ENCODE measurements at places on chromosomes 6 and 20. TPM values are rescaled to one million over a fixed set of nuclear protein-coding genes. Genes with fewer than 3 reads are reported as not detected.

CST7 gene
- polyA plus RNA-seq: 1.5 TPM

DNAH8 gene
- polyA plus RNA-seq: not detected

SNPH gene
- 0.04 TPM for polyA plus RNA-seq

SUMO4 gene
- polyA plus RNA-seq: 0.83 TPM
